ENCODE measurements at places on chromosomes 7 and 10. TPM values are rescaled to one million over a fixed set of nuclear protein-coding genes. Genes with fewer than 3 reads are reported as not detected.

- H3K4me3 ChIP-seq: no peak overlapping the region
- DNase-seq: no peak
- H3K27me3 ChIP-seq: peaks cover 8% of the 10 kb centered on the region
- H3K4me1 ChIP-seq: no peaks in the 10 kb centered on the region
- H3K27ac ChIP-seq: no peak overlapping the region
These were observed 166.3 kb upstream of the IMMP2L start for GRCh38 chr7:111728635-111728995.

DNA sequence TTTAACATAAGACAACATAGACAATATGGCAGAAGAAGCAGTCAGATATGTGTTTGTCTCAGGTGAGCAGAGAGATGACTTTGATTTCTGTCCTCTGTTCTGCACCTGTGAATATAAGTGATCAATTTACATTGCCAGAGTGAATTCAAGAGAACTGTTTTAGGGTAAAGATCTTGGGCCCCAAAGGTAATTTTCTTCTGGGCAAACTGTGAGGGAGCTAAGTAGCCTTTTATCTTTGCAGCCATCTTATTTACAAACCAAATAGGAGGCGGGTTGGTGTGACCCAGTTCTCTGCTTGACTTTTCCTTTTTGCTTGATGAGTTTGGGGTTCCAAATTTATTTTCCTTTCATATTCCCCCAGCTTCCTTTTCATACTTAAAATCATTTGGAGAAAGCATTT is 118.2 kb downstream of the ANKRD26 start:
- H3K4me1 ChIP-seq: no peaks in the 10 kb centered on the region
- no peak for DNase-seq
- H3K36me3 ChIP-seq: peaks cover 3% of the 10 kb centered on the region
- H3K27ac ChIP-seq: no peak overlapping the region
- no peaks in the 10 kb centered on the region for H3K27me3 ChIP-seq
- no peak overlapping the region for H3K4me3 ChIP-seq

AASS gene
- 1.8 TPM for total RNA-seq

DNA sequence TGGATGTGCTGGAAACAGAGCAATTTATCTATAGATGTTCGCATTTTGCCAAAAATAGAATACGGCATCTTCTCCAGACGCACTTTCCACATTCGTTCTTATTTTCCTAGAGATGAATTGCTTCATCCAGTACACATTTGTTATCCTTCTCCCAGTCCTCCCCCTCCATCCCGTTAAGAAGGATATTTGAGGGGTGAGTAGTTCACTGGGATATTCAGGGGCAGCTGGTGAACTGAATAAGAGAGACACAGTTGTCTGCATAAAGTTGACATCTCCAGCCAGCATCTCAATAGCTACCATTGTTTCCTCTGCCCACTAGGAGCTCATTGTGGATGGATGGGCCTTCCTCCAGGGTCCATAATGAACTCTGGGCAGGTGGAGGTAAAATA is 456.8 kb upstream of the NRP1 start:
- no peaks in the 10 kb centered on the region for H3K4me1 ChIP-seq
- H3K27ac ChIP-seq: no peak overlapping the region
- no peaks in the 10 kb centered on the region for H3K27me3 ChIP-seq
- no peaks in the 10 kb centered on the region for H3K36me3 ChIP-seq
- H3K4me3 ChIP-seq: no peak overlapping the region

- H3K36me3 ChIP-seq: no peaks in the 10 kb centered on the region
- H3K27me3 ChIP-seq: peaks cover 3% of the 10 kb centered on the region
- no peak overlapping the region for H3K4me3 ChIP-seq
- H3K27ac ChIP-seq: no peak overlapping the region
These were observed 49.0 kb downstream of the SKAP2 start for GRCh38 chr7:26815426-26815825.

- no peaks in the 10 kb centered on the region for H3K27me3 ChIP-seq
- H3K4me3 ChIP-seq: no peak overlapping the region
- peaks cover 40% of the 10 kb centered on the region for H3K4me1 ChIP-seq
- H3K27ac ChIP-seq: peak overlapping the region; percentile 8
- no peaks in the 10 kb centered on the region for H3K36me3 ChIP-seq
These were observed 60.6 kb downstream of the MAP3K8 start for GRCh38 chr10:30494558-30494957.

CBLL1 gene
- total RNA-seq: 44.2 TPM

- no peak overlapping the region for H3K4me3 ChIP-seq
- DNase-seq: no peak
- no peaks in the 10 kb centered on the region for H3K4me1 ChIP-seq
These were observed 36.7 kb downstream of the SLIT1 start for GRCh38 chr10:97149079-97149531.

DNA sequence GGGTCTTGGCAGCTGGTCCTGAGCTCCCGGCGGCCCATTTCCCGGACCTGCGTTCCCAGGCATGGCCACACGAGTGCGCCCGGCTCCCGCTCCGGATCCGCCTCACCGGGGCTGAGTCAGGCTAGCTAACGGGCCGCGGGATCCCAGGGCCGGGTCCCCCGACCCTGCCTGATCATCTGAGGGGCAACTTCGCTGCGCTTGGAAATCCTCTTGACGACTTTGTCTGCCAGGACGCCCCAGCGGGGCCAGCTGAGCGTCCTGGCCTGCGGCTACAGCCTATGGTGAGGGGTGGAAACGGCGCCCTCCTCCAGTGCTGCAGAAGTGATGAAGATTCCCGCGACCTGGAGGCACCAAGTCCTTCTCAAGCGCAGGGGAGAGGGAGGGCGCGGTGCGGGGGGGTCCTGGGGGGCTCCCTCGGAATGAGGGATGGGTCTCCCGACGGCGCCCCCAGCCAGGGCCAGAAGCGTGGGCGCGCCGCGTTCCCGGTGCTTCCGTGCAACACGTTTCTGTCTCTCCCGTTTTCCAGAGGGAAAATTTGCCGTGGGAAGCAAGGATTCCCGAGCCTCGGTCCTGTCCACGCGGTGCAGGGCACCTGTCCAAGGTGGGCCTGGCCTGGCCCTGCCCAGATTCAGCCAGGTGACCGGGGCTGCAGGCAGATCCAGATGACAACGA is 212.4 kb downstream of the CCSER2 start:
- H3K27me3 ChIP-seq: peaks cover 30% of the 10 kb centered on the region
- H3K4me1 ChIP-seq: peaks cover 14% of the 10 kb centered on the region
- no peaks in the 10 kb centered on the region for H3K36me3 ChIP-seq

- H3K27ac ChIP-seq: no peak overlapping the region
- peaks cover 13% of the 10 kb centered on the region for H3K27me3 ChIP-seq
- no peak for DNase-seq
- no peak overlapping the region for H3K4me3 ChIP-seq
- no peaks in the 10 kb centered on the region for H3K4me1 ChIP-seq
These were observed 287.5 kb downstream of the GRID1 start for GRCh38 chr10:86079088-86079487.

FOXP2 gene
- total RNA-seq: not detected

PALS2 gene
- total RNA-seq: 40.9 TPM

- no peak for DNase-seq
- H3K27me3 ChIP-seq: peaks cover 8% of the 10 kb centered on the region
- peaks cover 6% of the 10 kb centered on the region for H3K4me1 ChIP-seq
- H3K27ac ChIP-seq: no peak overlapping the region
- H3K36me3 ChIP-seq: no peaks in the 10 kb centered on the region
These were observed 160.8 kb downstream of the CREB5 start for GRCh38 chr7:28573059-28573553.

BEND7 gene
- not detected for total RNA-seq

DNA sequence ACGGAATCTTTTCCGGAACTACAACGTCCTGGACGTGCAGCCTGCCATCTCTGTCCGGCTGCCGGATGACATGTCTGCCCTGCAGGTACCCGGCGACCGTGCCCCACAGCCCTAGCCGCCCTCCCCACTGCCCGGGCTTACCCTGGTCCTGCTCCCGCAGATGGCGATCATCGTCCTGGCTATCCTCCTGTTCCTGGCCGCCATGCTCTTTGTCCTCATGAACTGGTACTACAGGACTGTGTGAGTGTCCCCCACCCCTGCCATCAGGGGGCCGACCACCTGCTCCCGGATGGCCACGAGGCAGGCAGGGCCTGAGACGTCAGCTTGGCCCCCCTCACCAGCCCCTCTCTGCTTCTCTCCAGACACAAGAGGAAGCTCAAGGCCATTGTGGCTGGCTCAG is 38.0 kb upstream of the VSIR start:
- H3K27me3 ChIP-seq: no peaks in the 10 kb centered on the region
- DNase-seq: no peak
- no peaks in the 10 kb centered on the region for H3K4me1 ChIP-seq
- no peak overlapping the region for H3K27ac ChIP-seq
- H3K36me3 ChIP-seq: no peaks in the 10 kb centered on the region
- H3K4me3 ChIP-seq: no peak overlapping the region

OPALIN gene
- not detected for total RNA-seq

DNA sequence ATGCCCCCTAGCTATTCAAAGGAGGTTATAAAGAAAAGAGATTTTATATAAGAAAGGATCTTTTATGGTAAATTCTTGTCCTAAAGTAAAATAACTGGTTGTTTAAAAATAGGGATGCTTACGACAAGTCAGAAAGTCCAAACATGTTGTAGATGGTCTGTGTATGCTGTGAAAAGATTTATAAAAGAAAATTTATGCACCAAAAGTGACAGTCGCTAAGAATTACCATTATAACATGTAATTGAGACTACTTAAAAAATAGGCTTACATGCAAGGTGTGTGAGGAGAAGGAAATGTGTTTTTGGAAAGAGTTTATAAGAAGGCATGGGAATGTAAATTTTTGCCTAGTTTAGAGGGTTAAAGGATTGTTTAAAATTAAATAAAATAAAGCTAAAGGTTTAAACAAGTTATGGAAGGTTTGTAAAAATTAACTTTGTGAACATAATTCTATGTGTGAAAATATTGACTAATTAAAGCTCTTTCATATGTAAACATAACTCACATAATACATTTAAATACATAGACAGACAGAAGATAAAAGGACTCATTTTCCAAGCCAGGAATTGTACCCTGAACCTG is 118.5 kb downstream of the LYZL1 start:
- DNase-seq: no peak
- no peak overlapping the region for H3K27ac ChIP-seq
- H3K4me1 ChIP-seq: peaks cover 17% of the 10 kb centered on the region
- H3K4me3 ChIP-seq: no peak overlapping the region
- H3K36me3 ChIP-seq: peaks cover 1% of the 10 kb centered on the region

GDF10 gene
- 4.1 TPM for total RNA-seq

- H3K27ac ChIP-seq: no peak overlapping the region
- no peaks in the 10 kb centered on the region for H3K4me1 ChIP-seq
- no peak for DNase-seq
- H3K27me3 ChIP-seq: no peaks in the 10 kb centered on the region
These were observed 631.1 kb upstream of the MBL2 start for GRCh38 chr10:53403688-53404087.

- H3K4me3 ChIP-seq: no peak overlapping the region
- no peaks in the 10 kb centered on the region for H3K27me3 ChIP-seq
- no peak overlapping the region for H3K27ac ChIP-seq
- DNase-seq: no peak
- H3K4me1 ChIP-seq: no peaks in the 10 kb centered on the region
These were observed 110.8 kb upstream of the LRGUK start for GRCh38 chr7:134016223-134016941.

DNA sequence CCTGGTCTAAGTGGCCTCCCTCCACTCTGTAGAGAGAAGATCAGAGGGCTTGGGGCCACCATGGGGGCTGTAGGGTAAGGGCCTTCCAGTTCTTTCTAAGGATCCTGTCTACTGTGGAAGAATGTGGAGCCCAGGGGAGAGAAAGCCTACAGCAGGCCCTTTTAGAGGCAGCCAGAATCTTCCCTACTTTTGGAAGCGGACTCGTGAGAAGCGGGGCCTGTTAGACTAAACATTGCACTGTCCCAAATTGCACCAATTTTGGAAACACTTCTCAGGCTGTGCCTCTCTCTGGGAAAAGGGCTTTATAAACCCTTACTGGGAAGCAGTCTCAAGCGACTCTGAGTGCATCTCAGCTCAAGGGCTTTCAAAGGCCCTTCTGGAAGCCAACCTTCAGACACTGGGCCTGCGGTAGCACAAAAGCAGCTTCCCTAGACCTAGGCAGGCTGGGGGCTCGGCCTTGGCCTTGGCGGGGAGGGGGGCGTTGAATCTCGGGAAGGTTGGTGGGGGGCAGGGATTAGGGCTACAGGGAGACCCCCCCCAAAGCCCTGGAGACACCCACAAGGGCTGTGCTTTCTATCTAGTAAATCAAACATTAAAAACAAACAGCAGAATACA is 298.1 kb downstream of the GFRA1 start:
- no peaks in the 10 kb centered on the region for H3K36me3 ChIP-seq
- no peaks in the 10 kb centered on the region for H3K27me3 ChIP-seq
- DNase-seq: no peak
- no peak overlapping the region for H3K27ac ChIP-seq
- H3K4me1 ChIP-seq: no peaks in the 10 kb centered on the region
- no peak overlapping the region for H3K4me3 ChIP-seq

DNA sequence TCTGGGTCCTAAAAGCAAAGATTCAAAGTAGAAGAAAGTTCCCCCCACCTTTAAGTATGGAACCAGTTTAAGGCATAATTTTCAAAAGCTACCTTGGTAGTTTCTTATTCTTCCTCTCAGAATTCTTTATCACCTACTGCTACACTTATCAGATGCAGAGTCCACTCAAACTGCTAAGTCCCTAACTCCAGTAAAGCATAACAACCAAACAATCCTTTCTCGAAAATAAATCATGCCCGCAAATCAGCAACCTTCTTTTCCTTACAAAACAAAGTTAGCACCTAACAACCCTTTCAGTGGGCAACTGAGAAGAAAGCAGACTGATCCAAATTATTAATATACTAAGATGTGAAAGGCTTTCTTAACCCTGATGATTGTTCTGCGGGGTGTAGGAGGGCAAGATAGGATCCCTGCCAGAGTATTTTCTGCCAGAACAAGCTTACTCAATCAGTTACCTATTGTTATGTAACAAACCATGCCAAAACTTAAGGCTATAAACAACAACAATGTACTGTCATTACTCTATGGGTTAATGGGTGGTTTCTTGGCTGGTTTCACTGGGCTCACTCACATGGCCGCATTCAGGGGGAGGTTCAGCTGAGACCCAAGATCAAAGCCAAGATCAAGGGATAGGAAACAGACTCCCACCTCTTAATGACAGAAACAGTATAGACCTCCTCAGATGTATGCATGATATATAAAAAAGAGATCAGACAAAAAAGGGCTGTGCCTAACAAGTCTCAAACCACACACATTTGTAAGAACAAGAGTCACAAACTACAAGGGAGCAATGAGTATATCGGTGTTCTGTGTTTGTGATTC is 42.0 kb downstream of the CCDC6 start:
- H3K36me3 ChIP-seq: peaks cover 24% of the 10 kb centered on the region
- H3K27ac ChIP-seq: peak overlapping the region; percentile 40
- no peaks in the 10 kb centered on the region for H3K27me3 ChIP-seq
- H3K4me3 ChIP-seq: peak overlapping the region; percentile 43
- DNase-seq: peak; percentile 53
- H3K4me1 ChIP-seq: peaks cover 63% of the 10 kb centered on the region

FOXI2 gene
- total RNA-seq: not detected

DNA sequence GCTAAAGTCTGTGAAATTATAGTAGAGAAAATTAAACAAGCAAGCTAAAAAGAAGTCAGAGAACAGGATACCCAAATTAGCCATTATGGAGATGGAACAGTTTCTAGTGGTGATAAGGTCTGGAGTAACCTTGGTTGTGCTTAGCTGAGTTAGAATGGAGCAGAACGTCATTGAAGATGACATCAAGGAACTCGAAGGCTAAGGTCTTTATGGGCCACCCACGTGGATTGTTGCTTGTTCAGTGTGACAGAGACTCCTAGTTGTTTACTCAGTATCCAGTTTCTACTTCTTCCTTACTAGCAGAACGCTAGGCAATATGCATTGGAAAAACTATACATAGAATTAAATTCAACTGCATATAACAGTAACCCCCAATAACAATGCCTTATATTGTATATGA is 39.7 kb downstream of the AHCYL2 start:
- H3K4me3 ChIP-seq: no peak overlapping the region
- peaks cover 26% of the 10 kb centered on the region for H3K4me1 ChIP-seq
- peaks cover 1% of the 10 kb centered on the region for H3K36me3 ChIP-seq
- H3K27ac ChIP-seq: no peak overlapping the region
- DNase-seq: no peak
- no peaks in the 10 kb centered on the region for H3K27me3 ChIP-seq

GRCh38 chr10:63573068-63573697 is 52.0 kb downstream of the REEP3 start:
- peaks cover 12% of the 10 kb centered on the region for H3K4me1 ChIP-seq
- no peaks in the 10 kb centered on the region for H3K27me3 ChIP-seq
